ENCODE measurements at places on chromosomes 13 and 19.

GRCh38 chr13:48401480-48401879 is 11.4 kb downstream of the LPAR6 start:
- no peak for DNase-seq

DNA sequence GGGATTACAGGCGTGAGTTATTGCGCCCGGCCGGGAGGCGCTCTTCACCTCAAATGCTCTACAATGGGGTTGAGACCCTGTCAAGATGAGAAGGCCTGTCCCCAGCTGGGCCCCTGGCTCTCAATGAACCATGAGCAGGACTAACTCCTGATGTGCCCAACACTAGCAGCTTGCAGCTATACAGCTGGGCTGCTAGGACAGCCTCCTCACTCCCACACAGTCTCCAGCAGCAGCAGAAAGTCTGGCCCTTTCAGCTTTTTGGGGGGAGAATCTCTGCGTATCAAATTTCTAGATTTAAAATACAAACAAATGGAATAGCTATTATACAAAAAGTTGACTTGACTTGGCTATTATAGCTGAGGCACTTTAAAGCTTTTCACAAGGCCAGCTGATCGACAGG is 30.2 kb downstream of the TMTC4 start:
- DNase-seq = no peak

DNA sequence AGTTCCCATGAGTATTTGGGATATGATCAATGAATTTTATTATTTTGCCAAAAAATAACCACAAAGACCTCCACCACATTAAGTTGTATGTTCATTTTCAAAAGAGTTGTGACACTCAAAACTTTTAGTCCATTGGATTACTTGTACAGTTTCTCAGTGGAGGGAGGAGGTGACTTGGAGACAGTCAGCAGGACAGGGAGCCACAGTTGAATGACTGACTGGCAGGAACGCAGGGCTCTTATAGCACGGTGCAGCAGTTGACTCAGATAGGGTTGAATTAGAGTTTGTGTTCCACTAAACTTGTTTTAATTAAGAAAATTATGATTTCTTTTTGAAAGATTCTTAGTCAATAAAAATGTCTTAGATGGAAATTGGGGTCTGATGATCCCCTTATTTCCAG is 42.5 kb downstream of the TNFRSF19 start:
- no peak for DNase-seq

DNA sequence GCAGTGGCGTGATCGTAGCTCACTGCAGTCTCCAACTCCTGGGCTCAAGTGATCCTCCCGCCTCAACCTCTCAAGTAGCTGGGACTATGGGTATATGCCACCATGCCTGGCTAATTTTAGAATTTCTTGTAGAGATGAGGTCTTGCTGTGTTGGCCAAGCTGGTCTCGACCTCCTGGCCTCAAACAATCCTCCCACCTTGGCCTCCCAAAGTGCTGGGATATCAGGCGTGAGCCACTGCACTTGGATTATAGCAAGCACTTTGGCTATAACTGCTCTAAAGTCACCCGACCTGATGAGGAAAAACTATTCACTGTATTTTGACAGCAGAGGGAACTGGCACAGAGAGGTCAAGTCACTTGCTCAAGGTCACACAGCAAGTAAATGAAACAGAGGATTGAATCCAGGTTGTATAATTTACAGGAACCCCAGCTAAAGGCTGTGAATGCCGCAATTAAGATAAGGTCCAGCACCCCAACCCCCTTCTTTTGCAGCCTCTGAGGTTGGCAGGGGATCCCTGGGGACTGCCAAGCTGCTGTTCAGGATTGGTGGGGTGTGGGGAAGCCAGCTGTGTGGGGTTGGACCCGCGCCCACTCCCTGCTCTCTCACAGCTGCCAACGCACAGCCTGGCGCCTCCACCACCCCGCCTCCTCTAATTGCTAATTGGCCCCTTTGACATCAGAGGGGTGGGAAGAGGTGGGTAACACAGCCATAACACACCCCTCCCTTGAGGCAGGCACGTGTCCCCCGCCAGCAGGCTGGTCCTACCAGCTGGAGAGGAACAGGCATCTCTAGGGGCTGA is 6.0 kb downstream of the TMIGD2 start:
- DNase-seq = peak; percentile 39

DNA sequence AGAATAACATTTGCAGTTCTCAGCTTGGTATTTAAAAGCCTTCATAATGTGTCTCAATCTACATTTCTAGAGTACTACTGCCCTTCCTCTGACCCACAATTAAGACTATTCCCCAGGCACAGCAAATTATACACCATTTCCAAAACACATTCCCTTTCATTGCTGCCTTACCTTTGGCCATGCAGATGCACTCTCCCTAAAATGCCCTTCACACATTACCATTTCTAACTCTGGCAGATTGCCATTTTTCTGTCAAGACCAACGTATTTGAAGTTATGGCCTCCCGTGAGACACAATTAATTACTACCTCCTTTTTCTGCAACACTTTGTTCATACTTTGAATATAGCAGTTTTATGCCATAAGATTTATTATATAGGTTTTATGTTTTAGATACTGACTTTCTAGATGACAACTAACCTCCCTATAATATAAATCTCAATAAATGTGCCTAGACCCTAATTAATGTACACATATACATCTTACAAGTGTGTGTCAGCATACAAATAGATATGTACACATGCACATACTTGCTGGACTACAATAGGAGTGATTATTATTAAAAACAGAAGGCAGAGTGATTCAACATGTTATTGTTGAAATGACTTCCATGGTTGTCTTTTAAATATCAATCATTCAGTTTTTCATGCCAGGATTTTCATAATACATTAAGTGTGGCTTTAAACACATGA is 2902.5 kb downstream of the PCDH9 start:
- DNase-seq = no peak

GRCh38 chr13:113398963-113399754 is 35.2 kb upstream of the GRTP1 start:
- DNase-seq = no peak
